ENCODE measurements at places on chromosomes 2 and 18. TPM values are rescaled to one million over a fixed set of nuclear protein-coding genes. Genes with fewer than 3 reads are reported as not detected.
A peak's percentile ranks its signal among the peaks of the same experiment; 100 is the strongest.

DNA sequence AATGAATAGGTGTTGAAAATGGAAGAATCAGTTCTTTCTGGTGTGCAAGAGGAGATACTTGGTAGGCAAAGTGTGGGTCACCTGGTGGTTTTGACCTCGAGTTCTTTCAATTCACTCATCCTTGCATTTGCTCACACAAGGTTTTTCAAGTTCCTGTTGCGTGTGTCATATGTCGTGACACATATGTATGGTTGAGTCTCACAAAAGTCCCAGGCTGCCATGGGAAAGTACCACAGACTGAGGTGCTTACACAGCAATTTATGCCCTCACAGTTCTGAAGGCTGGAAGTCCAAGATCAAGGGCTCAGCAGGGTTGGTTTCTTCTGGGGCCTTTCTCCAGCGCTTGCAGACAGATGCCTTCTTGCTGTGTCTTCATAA is 64.4 kb downstream of the NCK2 start:
- no peak for DNase-seq

DNA sequence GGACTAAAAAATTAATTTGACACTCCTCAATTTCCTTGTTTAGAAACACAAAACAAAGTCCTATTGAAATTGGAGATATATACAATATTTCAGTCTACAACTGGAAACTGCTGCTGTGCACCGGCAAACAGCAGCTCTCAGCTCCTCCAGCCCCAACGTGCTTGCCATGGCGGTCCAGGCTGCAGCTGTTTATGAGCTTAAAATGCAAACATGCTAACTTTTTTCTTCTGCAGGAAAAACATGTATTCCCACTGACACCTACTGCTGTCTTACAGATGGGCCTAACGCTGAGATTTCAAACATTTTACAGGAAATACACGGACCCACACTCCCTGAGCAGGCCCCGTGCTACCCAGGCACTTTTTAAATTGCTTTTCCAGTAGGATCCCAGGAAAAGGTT is 195.5 kb downstream of the BCL11A start:
- no peak for DNase-seq

DNA sequence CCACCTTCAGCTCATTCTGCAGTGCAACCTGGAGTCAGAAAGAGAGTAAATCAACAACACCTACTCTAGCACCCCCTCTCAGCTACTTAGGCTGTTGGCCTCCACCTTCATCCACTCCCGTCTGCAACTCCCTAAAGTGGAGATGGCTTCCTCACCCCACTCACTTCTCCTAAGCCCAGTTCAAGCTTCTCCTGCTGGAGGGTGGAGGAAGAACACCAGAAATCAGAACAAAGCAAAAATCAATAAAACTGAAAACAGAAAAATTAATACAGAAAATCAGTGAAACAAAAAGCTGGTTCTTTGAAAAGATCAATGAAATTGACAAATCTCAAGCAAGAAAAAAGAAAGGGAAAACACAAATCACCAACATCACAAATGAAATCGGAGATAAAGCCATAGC is 191.7 kb downstream of the ANAPC1 start:
- no peak for DNase-seq

- DNase-seq: peak; percentile 53
Observed at GRCh38 chr2:241271706-241272302, 43.7 kb downstream of the HDLBP start.

DNA sequence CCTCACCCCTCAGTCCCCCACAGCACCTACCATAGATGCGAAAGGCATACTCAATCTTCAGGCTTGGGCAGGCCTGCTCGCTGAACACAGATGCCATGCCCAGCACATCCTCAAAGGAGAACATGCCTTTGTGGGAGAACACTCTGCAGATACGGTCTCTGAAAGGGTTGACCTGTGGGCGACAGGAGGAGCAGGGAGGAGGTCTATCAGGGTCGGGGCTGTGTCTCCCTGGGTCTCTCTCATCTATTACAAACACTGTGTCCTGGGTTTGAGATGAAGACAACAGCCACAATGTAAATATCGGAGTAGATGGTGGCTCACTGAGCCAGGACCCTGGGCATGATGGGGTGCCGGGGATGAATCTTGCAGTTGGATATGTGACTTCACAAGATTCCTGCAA is 46.0 kb downstream of the CIB4 start:
- DNase-seq: no peak

DNA sequence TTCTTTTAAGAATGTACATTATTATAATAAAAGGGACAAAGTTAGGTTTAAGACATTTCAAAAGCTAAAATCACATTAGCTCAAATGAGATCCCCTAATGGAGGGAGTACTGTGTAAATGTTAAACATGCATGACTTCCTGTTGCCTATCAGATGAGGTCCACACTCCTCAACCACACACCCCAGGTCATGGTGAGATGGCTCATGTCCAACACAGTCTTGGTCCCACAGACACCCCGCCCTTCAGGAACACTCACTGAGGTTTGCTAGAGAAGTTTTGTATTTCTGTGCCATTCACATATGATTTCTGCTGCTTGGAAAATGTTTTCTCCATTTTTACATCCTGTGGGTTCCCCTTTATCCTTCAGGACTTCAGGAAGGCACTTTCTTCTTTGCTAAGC is 491.0 kb downstream of the SOX11 start:
- no peak for DNase-seq

- no peak for DNase-seq
Observed at GRCh38 chr2:28944535-28945248, 36.4 kb upstream of the TOGARAM2 start.

DNA sequence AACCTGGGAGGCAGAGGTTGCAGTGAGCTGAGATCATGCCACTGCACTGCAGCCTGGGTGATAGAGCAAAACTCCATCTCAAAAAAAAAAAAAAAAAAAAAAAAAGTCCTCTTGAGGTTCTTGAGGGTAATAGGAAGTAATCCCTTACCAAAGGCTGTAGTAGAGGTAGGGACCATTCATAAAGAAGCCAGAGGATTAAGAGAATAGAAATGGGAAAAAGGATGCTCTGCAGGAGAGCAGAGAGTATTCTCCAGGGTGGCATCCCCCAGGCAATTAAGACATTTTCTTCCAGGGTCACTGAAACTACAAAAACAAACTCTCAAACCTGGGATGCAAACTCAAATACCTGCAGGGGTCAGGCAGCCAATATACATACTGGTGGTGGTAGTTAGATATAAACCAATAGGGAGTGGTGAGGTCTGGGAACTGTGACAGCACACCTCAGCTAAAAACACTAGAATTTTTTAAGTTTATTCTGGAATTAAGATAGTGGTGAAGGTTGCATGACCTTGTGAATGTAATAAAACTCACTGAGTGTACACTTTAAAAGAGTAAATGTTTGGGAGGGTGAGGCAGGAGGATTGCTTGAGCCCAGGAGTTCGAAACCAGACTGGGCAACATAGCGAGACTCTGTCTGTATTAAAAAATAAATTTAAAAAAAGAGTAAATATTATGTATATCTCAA is 24.7 kb downstream of the RAPH1 start:
- DNase-seq: no peak

DNA sequence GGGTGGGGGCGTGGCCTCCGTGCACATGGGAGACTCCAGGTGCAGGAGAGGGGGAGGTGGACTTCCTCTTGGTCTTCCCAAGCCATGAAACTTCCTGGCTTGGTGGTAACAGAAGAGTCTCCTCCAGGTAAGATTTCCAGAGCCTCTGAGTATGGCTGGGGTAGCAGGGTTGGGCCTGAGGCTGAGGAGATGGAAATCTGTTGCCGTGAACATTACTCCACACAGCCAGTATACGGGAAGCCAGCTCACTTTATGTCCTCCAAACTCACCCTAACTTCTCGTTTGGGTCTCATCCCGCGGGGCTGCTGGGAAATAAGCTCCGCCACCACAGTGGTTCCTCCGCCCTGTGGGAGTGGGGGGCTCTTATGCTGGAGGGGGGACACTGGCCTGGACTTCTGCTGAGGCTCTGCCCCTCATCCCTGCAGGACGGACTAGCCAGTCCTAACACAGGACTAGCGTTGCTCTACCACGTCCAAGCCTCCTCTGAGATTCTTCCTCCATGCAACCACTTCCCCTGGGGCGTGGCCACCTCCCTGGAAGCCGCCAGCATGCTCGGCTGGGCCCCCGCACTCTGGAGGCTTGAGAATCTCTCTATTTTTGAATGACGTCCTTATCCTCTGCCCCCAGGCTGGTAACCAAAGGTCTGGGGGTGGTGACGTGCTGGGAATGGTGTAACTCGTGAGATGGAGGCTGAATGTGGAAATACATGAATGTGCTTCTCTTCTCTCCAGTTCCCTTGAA is 777 bp upstream of the RAB17 start:
- DNase-seq: no peak

- DNase-seq: no peak
Observed at GRCh38 chr2:42858140-42859005, 66.0 kb upstream of the HAAO start.

GRCh38 chr18:77114415-77115191 is 18.0 kb downstream of the MBP start:
- no peak for DNase-seq

GRCh38 chr2:149653831-149654445 is 66.4 kb upstream of the MMADHC start:
- DNase-seq: no peak

- no peak for DNase-seq
Observed at GRCh38 chr2:138760676-138761075, 19.5 kb downstream of the NXPH2 start.

GRCh38 chr18:55610506-55610905 is 22.5 kb upstream of the TCF4 start:
- DNase-seq: no peak

GRCh38 chr2:173990245-173990644 is 25.1 kb upstream of the SP3 start:
- no peak for DNase-seq

- DNase-seq: no peak
Observed at GRCh38 chr2:225025917-225026571, 16.2 kb downstream of the DOCK10 start.

DNA sequence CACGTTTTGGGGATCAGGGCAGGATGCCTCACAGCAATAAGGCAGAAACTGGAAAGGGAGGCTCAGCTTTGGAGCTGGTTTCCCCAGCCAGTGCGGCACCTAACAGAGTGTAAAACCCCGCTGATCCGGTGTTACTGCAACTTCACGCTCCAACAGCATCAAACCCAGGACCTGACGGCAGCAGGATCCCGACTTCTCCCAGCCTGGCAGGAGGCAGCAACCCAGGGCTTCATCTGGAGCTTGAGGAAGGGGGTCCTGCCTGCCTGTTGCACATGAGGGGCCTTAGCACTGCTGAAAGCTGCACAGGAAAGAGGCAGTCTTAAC is 209.8 kb downstream of the MGAT5 start:
- DNase-seq: no peak

The ANKRD53 gene
- 0.90 TPM for polyA plus RNA-seq

The TUBA3D gene
- polyA plus RNA-seq: 2.0 TPM

The CXCR1 gene
- polyA plus RNA-seq: not detected

The TEKT4 gene
- polyA plus RNA-seq: 0.20 TPM

The CRYGC gene
- polyA plus RNA-seq: not detected

The GYPC gene
- 55.8 TPM for polyA plus RNA-seq

The NFU1 gene
- 62.7 TPM for polyA plus RNA-seq

The ZFP36L2 gene
- polyA plus RNA-seq: 83.3 TPM

The FAM117B gene
- 33.6 TPM for polyA plus RNA-seq

The MARCO gene
- polyA plus RNA-seq: not detected

The KRTCAP3 gene
- 10.7 TPM for polyA plus RNA-seq

The CDH7 gene
- 17.2 TPM for polyA plus RNA-seq

The RGPD3 gene
- 0.12 TPM for polyA plus RNA-seq

The KCNIP3 gene
- 17.7 TPM for polyA plus RNA-seq

The CHRNG gene
- 1.5 TPM for polyA plus RNA-seq

The NEURL3 gene
- polyA plus RNA-seq: 4.1 TPM

The MBP gene
- polyA plus RNA-seq: 17.1 TPM
